Activated T-cell treated with anti-CD3 and anti-CD28 coated beads, Interleukin-2, amount 50 U/mL, for 4 hours (primary cell): ENCODE measurements at places on chromosomes 3 and 15. TPM values are rescaled to one million over a fixed set of nuclear protein-coding genes. Genes with fewer than 3 reads are reported as not detected.

The MAGEL2 gene
- total RNA-seq: not detected

The MGLL gene
- 8.0 TPM for total RNA-seq

The CYP8B1 gene
- 0.05 TPM for total RNA-seq

The FAM81A gene
- total RNA-seq: 0.81 TPM

The SH3BP5 gene
- total RNA-seq: 12.9 TPM

The MESP2 gene
- not detected for total RNA-seq

- DNase-seq: no peak
These were observed 362.5 kb downstream of the VPS13C start for GRCh38 chr15:61697796-61698195.

DNA sequence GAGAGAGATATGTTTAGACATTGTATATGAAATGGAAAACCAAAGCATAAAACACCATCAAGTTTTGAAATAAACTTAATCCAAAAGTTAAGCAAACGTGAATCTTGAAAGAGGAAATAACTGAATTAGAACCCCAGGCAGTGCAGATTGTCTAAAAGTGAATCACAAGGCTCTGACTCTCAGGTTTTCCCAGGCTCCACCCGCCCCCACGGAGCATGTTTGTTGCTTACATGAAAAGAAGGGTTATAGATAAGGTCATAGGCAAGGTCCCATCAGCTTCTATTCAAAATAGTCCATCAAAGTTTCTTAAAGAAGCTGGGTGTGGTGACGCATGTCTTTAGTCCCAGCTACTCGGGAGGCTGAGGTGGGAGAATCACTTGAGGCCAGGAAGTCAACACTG is 29.0 kb upstream of the SLMAP start:
- DNase-seq: no peak

GRCh38 chr3:160319322-160319721 is 79.7 kb downstream of the IFT80 start:
- no peak for DNase-seq

DNA sequence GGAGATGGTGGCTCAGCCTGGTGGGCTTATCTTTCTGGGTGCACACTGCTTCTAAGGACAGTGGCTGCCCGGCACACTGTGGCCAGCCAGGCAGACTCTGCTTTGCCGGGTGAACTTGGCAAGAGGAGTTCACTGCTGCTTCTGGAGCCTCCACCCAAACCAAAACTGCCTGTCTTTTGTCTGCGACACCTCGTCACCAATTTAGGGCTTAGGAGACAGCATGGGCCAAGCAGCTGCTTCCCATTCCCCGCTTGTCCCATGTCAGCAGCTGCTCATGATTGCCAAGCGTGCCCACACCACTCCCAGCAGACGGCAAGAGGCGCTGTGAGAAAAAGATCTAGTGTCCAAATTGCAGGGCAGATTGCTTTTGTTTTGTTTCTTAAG is 57.3 kb downstream of the LSM3 start:
- DNase-seq: no peak

GRCh38 chr15:43093026-43093425 is 12.8 kb downstream of the UBR1 start:
- no peak for DNase-seq

- no peak for DNase-seq
These were observed 90.1 kb downstream of the TMCO5A start for GRCh38 chr15:38024293-38025091.
